ENCODE measurements at places on chromosomes 3 and 15.

GRCh38 chr3:70180664-70181063 lies 131.8 kb downstream of the MDFIC2 start:
- DNase-seq = no peak

GRCh38 chr15:52749258-52749657 lies 40.9 kb downstream of the ONECUT1 start:
- DNase-seq = no peak

DNA sequence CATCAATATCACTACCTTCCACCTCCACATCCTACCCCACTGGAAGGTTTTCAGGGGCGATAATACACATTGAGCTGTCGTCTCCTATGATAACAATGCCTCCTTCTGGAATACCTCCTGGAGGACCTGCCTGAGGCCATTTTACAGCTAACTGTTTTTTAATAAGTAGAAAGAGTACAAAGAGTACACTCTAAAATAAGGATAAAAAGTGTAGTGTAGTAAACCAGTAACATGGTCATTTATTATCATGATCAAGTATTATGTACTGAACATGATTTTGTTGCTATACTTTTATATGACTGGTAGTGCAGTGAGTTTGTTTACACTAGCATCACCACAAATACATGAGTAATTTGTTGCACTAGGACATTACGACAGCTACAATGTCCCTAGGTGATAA lies 46.6 kb upstream of the SSR3 start:
- DNase-seq = no peak

GRCh38 chr15:78772738-78773137 lies 38.5 kb downstream of the ADAMTS7 start:
- DNase-seq = no peak

- DNase-seq = peak; percentile 53
Measured at GRCh38 chr3:127959873-127960272, 44.8 kb downstream of the KBTBD12 start.

- DNase-seq = no peak
Measured at GRCh38 chr3:154904328-154904727, 175.8 kb upstream of the MME start.

- no peak for DNase-seq
Measured at GRCh38 chr15:70892912-70893560, 410 bp downstream of the LRRC49 start.

DNA sequence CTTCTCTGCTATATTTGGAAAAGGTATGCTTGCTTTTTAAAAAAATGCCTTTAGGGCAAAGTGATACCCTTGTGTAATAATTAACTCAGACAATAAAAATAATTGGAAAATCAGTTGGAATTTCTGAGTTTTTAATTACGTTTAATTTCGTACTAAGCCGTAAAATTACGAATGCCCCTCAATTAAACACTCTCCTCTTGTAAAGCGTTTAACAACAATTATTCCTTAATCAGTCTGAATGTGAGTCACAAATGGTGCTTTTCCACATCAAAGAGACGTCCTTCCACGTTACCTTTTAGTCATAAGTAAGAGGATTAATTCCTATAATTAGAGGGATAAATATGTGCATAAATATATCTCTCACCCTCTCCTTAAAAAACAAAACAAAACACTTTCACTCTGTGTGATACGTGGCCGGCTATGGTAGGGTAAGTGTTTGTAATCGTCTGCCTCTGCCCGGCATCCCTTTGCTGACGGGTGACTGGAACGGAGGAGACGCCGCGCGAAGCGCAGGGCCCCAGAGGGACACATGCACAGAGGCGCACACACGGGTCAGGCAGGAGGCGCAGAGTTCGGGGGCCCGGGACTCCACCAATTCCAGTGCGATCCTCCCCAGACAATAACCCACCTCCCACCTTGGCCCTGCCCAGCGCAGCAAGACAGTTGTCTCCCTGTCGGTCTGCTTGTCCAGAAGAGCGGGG lies 9.7 kb upstream of the MEIS2 start:
- DNase-seq = no peak

Measured in right lung (tissue), 10 donors.